ENCODE measurements at places on chromosomes 7 and 10.

- no peak for DNase-seq
Measured at GRCh38 chr10:28293236-28294168, 9.4 kb downstream of the MPP7 start.

DNA sequence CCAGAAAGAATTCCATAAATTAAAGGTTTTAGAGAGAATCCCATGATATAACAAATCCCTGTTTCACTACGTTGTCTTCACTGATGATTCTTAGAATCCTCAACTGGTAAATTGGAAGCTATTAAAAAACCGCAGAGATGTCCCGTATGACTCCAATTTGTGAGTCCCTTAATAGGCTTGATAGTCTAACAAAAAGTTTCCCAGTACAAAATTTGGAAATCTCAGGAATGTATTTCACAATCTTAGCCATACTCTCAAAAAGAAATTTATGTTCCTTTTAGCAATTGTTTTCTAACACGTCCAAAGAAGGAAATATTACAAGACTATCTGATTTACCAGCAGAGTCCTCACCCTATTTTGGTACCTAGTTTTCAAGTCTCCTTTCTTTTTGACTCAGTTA lies 2.5 kb downstream of the TES start:
- DNase-seq, result no peak

- DNase-seq, result no peak
Measured at GRCh38 chr10:122421742-122422141, 32.7 kb upstream of the ARMS2 start.

DNA sequence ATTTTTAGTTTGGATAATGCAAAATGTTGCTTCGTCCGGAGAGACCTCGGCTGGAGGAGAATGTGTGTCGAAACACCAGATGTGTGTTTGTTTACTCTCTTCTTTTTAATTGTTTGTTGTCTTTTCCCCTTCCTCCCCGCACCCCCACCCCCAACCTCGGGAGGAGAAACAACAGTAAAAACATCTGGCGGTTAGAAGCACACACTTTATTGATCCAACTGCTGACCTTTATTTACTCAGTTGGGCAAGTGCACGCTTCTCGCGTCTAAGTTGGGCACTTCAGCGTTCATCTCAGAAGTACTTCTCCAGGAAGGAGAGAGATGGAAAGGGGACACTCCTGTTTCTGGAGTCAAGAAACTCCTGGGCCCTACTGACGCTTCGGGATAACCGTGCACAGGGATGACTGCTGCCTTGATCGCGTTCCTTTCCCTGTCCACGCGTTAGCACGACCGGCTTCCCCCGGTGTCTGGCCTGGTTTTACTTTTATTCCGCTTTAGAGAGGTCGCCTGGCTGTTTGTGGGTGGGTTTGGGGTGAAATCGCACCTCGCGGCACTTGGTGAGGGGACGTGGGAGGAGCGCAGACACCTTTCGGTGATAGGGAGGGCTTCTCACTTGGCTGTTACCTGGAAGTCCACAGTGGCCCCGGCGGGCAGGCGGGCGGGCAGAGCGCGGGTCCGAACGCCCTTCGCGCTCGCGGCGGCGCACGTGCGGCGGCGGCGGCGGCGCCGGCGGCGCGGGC lies 168.3 kb upstream of the PPP1R3A start:
- no peak for DNase-seq

DNA sequence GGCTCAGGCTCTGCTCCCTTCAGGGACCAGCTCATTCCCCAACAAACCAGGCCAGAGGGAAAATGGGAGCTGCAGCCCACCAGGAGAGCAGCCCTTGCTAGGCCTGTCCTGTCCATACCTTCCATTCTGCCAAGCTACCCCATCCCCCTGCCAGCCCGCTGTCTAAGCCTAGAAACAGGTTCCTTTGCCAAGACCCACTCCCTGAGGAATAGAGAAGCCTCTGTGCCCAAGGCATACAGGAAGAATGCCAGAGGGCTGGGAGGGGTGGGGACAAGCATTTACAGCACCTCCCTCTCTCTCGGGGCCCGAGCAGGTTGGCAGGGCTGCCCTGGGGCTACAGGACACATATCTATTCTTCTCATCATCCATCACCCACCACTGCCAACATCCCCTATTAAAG lies 178.3 kb downstream of the GRID1 start:
- no peak for DNase-seq

- DNase-seq, result no peak
Measured at GRCh38 chr10:14889318-14889717, 10.7 kb downstream of the SUV39H2 start.

DNA sequence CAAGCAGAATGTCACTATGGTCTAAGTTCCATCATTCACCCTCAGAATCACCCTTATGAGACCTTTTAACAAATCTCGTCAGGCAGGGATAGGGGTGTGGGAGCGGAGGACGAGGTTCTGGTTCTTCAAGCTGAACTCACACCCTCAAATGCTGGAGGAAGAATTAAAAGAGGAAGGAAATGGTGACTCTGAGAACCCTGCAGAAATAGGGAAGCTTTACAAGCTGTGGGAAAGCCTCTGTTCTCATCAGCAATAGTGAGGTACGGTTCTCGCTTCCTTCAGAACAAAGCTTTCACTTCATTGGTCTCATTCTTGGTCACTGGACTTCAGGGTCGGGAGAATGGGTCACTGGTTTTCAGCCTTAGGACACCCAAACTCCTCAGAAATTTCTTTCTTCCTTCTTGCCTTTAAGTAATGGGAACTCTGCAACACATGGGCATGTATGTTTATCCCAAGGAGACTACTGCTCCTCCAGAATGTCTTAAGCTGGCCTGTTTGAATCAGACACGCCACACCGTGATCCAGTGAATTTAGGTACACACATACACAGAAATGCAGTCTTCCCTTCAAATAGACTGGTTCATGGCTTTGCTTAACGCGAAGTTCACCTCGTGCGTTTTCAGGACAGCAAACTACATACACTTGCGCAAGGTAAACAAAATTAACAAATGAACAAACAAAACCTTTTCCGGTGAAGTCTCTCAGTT lies 226.0 kb downstream of the SFMBT2 start:
- DNase-seq, result no peak

DNA sequence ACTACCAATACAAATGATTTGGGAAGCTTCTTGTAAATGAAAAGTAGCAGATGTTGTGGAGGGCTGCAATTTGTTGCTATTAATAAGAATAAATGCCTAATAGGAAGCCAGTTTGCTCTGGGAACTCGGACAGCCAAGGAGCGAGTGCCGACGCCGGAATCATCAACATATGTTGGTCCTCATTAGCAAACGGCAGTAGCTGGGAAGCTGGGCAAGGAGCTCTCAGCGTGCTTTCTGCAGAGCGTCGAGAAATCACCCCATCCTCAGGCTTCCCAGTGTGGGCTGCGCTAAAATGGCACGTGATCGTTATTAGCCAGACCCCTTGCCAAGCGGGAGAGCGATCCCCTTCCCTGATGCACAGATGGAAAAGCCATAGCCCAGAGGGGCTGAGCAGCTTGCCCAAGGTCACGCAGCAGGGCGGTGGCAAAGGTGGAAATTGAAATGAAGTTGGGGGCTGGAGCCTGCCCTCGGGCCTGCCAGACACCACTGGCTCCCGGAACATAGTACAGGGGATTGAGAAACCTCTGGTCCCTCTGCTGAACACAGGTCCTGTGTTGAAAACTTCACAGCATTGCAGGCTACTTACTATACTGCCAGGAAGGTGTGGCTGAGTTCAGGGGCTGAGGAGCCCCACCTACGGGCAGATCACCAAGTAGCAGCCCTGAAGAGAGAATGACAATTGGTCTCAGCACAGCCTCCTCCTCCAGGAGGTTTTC lies 326.9 kb downstream of the PLXNA4 start:
- DNase-seq, result peak; percentile 2

GRCh38 chr10:65030263-65030662 lies 1509.1 kb downstream of the REEP3 start:
- DNase-seq, result no peak

GRCh38 chr10:69101451-69102095 lies 13.7 kb downstream of the SRGN start:
- DNase-seq, result no peak

- no peak for DNase-seq
Measured at GRCh38 chr7:40571796-40572195, 437.0 kb downstream of the SUGCT start.

DNA sequence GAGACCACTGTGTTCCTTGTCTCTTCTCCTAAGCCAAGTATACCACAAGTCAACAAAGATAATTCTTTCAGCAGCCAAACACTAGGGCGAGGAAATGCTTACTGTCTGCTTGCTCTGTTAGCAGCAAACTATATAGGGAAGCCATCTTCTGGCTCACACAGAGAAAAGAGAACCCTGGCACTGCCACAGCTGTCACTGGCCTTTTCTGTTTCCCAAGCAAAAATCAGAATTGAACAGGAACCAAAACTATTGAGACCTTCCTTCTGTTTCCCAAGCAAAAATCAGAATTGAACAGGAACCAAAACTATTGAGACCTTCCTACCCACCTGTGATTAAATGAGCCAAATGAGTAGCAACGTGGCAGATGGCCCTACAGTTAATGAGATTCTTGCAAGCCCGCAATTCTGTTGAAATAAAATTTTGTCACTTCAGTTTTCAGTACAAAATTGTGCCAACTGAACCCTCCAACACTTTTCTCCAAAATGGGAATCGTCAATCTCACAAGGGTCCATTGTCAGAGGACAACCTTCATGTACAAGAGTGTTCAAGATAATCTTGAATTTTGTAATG lies 54.5 kb downstream of the LRRTM3 start:
- no peak for DNase-seq

DNA sequence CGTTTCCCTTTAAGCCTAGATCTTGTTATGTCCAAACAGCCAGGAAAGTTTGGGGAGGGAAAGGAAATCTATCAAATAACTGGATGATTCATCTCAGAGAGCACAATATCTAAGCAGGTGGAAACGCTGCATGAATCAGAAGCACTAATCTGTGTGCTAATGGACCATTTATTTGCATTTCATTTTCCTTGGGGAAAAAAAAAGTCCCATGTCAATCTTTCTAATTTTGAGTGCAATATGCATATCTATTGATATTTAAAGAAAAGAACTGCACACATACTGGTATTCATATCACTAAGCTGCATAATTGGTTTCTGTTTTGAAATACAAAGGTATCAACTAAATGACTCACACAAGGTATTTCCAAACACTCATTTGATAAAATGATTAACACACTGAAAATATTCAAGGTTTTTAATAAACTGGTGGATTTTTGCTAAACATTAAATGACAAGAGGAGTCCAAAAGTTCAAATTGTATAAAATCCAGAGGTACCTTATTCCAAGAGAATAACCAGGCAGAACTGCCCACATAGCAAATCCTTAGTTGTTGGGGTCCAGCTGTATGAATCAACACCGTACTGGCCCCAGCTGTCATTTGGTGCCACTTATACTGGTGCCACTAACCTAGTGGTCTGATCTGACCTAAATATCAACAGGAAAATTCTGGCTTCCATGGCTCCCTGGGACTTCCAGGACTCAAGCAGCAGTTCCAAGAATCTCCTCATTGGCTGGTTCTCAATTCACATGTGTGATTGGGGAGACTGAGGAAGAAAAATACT lies 122.2 kb upstream of the SP4 start:
- no peak for DNase-seq

DNA sequence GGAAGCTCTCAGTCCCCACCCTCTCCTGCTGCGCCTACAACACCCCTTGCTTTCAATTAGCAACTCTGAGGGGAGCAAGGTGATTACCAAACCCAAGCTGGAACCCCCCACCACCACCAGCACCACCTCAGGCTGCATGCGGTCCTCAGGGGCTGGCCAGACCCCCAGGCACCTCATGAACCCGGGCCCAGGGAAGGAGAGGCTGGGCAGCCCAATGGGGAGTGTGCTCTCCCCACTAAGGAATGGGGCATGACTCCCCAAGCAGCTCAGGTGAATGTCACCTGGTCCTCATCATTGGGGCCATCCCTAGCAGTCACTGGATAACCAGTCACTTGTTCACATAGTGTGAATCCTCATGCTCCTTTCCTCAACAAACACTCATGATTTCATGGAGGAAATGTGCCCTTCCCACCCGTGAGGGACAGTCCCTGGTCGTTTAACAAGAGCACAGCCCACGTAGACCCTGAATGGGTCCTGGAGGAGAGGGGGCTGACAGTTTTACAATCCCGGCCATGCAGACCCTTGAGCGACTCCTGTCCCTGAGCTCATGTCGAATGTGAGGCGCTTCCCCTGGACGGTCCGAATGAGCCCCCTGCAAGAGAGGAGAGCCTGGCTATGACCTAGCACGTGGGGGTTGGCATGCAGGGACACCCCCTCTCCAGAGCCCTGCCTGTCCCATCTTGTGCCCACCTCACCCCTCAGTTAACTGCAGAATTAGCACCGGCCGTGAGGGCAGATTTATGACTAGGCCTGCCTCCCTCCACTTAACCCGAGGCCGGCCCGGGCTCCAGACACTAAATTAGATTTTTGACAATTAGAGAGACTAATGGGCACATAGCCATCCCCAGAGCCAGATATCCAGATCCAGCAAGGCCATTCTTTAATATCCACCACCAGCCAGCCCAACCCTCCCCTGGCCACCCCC lies 29.1 kb downstream of the POLL start:
- DNase-seq, result no peak

Measured in DMS153 (cell line).